Stimulated activated CD4-positive, alpha-beta T cell treated with anti-CD3 and anti-CD28 coated beads, Interleukin-4, amount 100 ng/mL, for 48 hours (primary cell): ENCODE measurements at places on chromosomes 6 and 20.
A peak's percentile ranks its signal among the peaks of the same experiment; 100 is the strongest.

DNA sequence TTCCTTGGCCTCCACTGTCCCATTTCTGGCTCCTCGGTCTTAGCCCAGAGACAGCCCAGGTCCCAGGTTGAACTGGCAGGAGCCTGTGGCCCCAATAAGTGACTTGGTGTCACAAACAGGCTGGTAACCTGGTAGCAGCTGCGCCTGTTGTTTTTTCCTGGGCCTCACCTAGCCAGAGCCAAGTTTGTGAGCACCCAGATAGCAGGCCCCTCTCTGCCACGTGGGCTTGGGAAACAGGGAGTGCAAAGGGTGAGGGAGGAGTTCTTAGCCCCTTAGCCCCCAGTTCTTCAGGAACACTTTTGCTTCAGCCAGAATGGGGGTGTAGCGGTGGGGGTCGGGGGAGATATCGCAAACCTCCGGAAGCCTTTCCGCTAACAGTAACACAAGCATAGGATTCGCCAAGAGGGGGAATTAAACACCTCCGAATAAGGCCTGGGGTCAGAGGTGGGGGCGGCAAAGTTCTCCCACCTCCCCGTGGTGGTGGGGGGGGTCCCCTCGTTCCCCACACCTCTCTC lies 760 bp downstream of the C6orf132 start:
- DNase-seq = no peak

DNA sequence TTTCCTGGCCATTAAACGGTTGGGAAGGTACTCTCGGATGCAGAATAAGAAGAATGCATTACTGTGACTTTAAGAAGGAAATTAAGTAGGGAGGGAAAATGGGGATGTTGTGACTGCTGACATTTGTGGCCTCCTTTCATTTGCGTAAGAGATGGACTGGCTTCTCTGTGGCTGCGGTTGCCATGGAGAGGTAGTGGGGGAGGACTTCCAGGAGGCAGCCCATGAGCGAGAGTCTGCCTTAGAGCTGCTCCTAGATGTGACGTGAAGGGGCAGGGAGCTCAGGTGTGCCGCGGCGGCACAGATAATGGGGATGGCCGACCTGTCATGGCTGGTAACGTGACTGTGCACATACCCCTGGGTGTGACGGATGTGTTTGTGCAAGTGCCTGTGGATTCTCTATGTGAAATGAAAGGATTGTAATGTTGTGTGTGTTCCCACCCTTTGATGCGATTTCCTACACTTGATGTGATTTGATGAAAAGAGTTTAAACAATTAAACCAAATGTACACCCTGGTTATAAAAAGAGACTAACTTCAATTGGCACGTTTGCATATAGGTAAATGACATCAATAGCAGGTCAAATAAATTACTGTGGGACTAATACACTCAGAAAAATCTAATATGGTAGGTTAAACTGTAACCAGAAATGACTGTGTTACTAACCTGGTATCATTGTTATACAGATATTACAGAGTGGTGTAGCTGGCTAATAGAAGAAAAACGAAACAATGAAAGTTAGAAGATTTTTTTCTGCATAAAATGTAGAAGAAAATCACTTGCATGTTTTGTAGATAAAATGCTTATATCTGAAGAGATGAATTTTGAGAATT lies 48.9 kb downstream of the HIVEP1 start:
- DNase-seq = peak; percentile 46

DNA sequence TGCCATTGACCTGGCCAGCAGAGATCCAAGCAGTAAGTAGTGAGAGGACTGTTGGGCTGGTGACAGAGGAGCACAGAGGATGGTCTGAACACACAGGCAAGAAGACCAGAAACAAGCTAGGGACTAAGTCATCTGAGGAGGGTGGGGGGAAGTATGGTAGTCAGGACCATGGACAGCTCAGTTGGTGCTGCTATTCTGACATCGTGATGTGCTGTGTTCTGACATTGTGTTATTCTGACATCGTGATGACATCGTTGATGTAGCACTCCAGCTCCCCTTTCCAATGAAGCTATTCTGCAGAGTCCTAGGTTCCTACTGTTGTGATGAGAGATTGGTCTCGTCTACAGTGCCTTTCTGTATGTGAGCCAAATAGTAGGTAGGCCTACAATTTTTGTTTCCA lies 28.7 kb downstream of the CFAP206 start:
- peak; percentile 15 for DNase-seq

DNA sequence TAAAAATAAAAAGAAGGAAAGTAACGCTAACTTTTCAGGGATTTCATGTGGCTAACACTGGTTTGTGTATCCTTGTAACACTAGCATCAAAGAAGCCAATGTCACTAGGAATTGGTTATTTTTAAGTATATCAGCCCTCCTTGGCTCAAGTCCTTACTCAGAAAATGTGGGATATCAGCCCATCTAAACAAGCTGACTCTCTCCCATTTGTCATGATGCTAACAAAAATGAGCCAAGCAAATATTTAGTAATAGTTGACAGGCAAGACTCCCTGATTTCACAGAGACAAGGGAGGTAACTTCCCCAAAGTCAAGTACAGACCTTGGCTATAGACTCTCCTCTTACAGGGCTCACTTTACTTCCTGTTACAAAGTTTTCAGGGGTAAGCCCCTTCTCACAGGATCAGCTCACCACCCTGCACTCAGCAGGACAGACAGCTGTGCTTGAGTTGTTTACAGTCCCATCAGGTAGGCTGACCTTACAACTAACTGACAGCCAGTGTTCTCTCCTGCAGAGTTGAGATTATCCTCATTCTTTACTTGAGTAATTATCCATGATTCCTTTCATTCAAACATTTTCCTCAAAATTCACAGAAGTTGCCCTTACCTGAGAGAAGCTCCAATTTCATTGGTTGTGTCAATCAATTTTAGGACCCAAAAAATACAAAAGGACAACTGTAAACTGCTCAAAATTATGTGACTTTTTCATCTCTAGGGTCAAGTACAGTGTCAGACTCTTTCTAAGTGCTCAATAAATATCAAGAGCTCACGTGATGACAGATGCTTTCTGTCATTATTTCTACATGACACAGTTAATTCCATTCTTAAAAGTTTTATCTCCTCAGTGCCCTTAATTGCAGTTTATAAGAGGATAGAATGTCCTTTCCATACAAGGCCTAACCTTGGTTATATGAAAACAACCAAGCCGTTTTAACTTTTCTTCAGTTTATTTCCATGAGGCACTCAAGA lies 38.1 kb upstream of the BMP5 start:
- no peak for DNase-seq

- no peak for DNase-seq
These were observed 37.1 kb downstream of the QRSL1 start for GRCh38 chr6:106666282-106667021.

- DNase-seq = no peak
These were observed 274.7 kb downstream of the CDKAL1 start for GRCh38 chr6:20808924-20809323.

GRCh38 chr20:46128310-46129151 lies 10.4 kb downstream of the CD40 start:
- no peak for DNase-seq

DNA sequence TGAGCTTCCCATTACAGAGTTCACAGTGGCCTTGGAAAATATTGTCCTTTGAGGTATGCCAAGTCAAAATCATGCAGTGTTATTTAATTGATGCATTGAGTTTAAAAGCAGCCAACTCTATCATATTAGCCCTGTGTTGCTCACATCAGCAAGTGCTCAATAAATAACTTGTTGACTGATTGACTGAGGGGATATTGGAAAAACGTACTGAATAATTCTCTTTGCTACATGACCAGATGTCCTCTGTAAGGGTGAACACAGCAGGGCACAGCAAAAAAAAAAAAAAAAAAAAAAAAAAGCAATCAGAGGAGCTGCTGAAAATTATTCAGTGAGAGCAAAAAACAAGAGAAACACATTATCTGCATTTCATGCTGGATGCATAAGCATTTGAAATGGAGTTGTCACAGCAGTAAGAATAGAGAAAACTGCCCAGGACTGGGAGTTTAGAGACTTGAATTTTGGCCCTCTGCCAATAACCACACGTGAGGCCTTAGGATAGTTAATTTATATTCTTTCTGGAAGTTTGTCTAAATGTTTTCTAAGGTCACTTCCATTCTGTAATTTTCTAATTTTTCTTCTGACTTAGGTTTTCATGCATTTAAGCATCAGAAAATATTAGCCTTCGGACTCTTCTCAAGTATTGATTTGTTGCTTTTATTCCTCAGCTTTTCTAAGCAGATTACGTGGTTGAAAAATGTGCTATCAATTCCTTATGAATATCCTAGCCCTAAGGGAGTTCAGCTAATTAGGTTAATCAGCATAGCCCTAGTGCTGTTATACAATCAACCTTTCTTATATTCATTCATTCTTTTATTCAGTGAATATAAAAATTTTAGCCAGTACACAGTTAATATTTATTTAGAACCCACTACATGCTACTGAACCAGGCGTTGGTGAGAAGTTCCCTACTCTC lies 246.8 kb upstream of the STXBP5 start:
- no peak for DNase-seq

- DNase-seq = no peak
These were observed 2.8 kb downstream of the BCL2L1 start for GRCh38 chr20:31719644-31720485.

DNA sequence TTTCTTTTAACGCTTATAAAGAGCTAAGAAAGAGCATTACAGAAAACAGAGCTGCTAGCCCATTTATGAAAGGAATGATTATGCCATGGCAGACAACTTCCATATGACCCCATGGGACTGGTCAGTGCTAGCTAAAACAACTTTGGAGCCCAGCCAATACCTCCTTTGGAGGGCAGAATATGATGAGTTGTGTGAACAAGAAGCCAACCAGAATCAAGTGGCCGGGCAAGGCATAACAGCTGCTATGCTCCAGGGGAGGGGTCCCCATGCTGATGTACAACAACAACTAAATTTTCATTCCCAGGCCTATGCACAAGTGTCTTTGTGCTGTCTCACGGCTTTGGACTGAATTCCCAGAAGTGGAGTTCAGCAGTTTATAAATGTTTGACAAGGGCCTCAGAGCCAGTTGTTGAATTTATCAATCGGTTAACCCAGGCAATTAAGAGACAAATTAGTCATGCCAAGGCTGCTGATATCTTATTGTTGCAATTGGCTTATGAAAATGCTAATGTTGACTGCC lies 65.0 kb upstream of the ASCC3 start:
- DNase-seq = no peak

- DNase-seq = no peak
These were observed 897 bp upstream of the SEL1L2 start for GRCh38 chr20:13991311-13991710.

GRCh38 chr6:43725643-43726580 lies 38.3 kb upstream of the MRPS18A start:
- no peak for DNase-seq

DNA sequence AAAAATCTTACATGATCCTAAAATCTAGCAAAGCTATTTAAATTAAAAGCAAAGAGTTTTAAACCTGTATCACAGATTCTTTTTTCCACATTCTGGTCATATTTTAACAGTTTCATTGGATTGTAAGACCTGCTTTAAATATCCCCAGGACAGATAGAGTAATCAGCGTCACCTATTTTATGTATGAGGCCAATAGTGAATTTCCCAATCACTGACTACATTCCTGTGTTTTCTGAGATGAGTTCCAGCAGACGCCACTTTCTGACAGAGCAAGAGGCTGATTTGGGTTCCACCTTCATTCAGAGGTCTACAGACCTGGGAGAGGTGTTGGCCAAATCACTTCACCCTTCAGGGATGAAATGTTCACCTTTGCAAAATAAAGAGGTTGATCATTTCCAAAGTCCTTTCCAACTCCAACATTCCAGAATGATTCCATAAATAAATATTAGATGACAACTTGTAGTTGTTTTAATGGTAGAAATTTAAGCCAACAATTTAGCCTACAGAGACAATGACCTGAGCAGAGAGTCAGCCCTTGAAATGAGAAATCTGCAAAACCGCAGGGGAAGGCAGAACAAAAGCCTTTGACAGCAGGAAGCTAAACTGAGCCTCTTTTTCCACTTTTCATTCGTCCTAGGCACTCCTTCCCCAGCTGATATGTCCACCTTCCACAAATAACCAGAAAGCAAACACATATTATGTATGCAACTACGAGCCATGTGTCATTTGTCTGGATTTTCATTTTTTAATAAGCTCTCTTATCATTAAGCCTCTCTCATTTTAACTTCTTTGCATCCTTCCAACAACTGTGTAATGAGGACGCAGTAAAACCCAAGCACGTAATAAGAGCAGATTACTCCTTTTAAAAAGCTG lies 105.2 kb downstream of the TFAP2A start:
- DNase-seq = no peak

GRCh38 chr6:156857573-156857972 lies 80.4 kb downstream of the ARID1B start:
- DNase-seq = no peak

GRCh38 chr20:14566505-14566904 lies 229.1 kb upstream of the FLRT3 start:
- no peak for DNase-seq

DNA sequence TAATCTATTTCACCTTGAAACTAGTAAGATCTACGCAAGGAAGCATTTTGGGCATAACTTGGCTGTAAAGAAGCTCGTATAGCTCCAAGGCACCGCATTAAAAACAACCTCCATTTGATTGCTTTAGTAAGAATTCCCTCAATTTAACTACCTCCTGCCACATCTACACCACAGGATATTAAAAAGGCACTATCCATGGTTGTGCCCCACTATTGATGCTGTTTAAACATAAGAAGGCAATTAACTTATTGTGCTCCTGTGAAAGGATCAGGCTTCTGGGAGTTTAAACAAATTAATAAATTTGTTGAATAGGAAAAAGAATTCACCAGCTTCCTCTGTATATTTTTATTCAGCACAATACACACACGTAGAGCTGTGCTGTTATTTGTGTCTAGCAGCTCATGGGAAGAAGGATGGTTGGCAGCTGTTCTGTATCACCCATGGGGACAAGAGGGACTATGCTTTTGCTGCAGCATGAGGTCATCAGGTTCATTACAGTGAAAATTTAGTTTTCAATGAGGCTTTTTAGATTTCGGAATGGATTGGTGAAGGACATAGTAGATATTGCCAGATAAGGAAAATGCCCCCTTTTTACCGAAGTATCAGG lies 513.3 kb downstream of the HAO1 start:
- DNase-seq = no peak

DNA sequence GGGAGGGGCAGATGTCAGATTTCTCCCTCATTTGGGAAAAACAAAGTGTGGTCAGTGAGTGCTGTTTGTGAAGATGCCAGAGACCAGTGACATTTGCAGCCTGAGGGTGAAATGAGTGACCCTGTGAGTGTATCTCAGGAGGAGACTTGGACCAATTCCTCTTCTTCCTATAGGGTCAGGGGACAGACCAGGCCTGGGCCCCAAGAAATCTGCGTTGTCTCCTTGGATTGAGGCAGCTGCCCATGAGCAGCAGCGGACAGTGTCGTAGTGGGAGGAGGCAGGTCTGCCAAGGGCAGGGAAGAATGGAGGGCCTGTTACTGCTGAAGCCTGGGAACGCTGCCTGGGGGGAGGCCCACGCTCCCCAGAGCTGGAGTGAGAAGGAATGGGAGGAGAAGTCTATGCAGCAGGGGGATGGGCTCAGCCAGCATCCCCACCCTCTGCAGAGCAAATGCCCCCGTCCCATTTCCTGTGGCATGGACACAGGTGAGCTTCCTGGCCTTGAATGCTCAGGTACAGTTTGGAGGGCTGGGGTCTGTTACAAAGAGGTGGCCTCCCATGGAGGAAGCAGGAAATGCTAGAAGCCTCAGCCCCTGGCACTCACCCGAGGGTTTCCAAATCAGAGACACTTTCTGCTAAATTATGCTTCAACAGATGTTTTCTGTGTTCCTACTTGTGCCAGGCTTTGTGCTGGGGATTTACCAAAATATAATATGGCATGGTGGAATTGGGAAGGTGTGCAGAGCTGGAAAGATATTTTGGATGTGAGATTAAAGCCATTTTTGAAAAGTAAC lies 29.8 kb downstream of the DAAM2 start:
- DNase-seq = no peak
